ENCODE measurements at places on chromosomes 5 and 9.
A peak's percentile ranks its signal among the peaks of the same experiment; 100 is the strongest.

DNA sequence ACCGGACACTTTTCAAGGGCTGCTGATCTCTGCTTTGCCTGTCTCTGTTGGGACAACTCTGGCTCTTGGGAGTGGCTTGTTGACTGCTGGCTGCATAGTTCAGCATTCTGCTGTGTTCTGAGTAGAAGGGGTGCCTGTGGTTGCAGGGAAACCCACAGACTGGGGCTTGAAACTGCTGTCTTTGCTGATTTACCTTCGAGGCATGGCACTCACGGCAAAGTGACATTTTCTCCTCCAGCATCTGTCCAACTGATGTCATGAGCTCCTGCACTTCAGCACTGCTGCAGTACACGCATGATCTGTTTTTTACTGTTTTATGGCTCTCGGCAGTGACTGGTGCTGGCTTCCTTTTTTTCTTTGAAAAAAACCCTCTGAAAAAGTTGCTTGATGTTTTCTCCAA, 69.2 kb downstream of the SPATA31D1 start:
- no peak for DNase-seq

DNA sequence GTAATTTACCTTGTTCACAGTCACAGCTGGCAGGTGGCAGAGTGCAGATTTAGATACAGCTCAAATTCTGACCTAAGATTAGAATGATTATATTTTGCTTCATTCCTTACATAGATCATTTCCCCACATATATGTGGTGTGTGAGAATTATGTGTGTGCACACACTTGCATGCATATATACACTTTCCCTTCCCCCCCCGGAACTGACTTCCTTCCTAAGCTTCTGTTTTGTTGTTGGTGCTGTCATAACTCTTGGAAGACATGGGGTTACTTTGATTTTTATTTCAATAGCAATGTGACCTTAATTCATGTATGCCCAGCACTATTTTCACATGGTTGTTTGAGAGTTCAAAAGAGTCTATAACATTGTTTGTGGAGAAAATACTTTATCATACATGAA, 112.8 kb downstream of the CMYA5 start:
- DNase-seq, result no peak

GRCh38 chr5:76404223-76405211, 1.4 kb downstream of the IQGAP2 start:
- no peak for DNase-seq

- DNase-seq, result no peak
Observed at GRCh38 chr5:78533356-78533755, 115.2 kb downstream of the LHFPL2 start.

DNA sequence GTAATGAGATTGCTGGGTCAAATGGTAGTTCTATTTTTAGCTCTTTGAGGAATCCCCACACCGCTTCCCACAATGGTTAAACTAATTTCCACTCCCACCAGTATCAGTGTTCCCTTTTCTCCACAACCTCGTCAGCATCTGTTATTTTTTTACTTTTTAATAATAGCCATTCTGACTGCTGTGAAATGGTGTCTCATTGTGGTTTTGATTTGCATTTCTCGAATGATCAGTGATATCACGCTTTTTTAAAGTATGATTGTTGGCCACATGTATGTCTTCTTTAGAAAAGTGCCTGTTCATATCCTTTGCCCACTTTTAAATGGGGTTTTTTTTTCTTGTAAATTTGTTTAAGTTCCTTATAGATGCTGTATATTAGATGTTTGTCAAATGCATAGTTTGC, 73.5 kb downstream of the MTAP start:
- no peak for DNase-seq

DNA sequence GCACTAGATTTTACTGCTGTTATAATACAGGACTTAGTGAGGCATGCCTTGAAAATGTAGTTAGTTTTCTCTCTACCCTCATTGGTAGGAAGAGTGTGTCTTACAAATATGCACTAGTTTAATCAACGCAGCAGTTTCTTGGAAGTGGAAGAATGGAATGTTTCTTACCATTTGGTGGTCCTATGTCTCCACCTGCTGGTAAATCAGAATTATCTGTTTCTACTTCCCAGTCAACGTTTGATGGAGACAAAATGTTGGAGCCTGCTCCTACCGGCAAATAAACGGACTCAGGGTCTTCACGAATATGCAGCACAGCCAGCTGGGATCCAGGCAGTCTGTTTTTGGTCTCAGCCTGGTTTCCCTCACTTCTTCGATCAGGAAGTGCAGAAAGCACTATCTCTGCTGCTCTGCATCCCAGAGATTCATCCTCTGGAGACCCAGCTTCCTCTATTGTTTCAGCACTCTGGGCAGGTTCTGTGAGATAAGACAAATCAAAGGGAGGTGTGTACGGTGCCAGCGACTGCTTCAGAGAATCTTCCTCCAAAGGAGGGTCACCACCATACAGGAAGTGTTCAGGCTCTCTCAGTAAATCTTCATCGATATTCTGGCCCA, 59.5 kb upstream of the PCA3 start:
- DNase-seq, result peak; percentile 94

DNA sequence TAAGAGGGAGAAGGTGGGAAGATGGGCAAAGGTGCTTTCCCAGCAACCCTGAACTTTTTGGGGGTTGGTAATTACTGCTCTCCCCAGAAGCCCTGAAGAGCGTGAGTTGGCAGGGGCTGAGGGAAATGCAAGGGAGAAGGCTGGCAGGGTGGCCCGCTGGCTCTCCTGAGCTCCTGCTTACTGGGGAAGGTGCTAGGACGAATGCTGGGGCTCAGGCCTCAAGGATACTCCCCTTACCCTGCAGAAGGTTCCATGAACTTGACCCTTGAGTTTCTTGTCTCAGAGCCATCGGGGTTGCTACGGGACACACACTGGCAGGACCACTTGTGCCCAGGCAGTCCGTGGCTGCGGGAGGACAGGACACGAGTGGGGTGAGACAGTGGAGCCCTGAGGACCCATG, 1.2 kb downstream of the FAM163B start:
- no peak for DNase-seq

DNA sequence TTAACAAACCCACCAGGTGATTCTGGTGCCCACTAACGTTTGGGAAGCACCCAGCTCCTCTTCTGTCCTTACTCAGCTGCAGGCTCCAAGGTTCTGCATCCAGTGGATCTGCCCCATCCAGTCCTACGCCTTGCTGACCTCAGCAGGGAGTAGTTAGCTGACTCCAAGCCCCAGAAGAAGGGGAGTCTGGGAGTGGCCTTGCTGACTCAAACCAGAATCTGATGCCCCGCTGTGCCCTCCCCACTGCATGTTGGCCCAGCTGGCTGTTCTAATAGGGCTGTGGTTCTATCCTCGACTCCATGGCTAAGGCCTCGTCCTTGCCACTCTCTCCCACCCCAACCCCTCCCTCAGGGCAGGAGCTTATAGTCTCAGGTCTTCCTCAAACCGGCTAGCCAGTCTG, 136.3 kb downstream of the TTLL11 start:
- no peak for DNase-seq

DNA sequence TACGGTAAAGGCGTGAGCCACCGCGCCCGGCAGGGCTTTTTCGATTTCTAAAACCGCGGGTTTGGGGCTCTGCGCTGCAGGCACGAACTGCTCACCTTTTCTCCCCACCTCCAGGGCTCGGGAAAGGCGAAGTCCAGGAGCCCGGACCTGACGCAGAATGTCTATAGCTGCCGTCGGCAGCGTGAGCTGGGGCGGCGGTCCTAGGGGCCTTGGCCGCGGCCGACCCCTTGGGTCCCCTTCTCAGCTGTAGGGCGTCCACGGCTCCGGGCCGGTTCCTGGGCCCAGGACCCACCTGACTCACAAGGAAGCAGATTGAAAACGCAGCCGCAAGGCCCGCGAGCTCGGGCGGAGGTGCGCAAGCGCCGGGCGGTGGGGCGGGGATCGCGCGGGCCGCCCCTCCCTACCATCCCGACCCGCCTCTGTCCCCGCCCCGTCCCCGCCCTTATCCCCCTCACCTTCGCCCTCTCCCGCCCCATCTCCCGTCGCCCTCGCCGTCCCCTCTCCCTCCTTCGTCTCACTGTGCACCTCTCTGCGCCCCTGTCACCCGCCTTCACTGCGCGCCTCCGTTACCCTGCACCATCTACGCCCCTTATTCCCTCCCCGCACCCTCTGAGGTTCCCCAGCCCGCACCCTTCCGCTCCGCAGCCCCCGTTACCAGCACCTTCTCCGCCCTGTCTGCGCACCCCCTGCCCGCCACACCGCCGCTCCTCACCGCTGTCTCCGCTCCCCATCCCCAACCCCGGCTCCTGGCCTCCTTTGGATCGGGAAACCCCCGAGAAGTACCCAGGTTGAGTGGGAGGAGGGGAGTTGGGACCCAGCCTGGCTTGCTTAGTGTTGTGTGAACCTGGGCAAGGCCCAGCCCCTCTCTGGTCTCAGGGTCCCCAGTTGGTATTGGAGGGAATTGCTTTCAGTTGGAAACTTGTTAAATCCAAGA, at the start of gene HDHD3:
Gene HDHD3 (minus strand): TSS at position 353 of the 934 bp plus-strand sequence. CDS start 2,632 bp downstream, outside the sequence.
- DNase-seq, result peak; percentile 31

DNA sequence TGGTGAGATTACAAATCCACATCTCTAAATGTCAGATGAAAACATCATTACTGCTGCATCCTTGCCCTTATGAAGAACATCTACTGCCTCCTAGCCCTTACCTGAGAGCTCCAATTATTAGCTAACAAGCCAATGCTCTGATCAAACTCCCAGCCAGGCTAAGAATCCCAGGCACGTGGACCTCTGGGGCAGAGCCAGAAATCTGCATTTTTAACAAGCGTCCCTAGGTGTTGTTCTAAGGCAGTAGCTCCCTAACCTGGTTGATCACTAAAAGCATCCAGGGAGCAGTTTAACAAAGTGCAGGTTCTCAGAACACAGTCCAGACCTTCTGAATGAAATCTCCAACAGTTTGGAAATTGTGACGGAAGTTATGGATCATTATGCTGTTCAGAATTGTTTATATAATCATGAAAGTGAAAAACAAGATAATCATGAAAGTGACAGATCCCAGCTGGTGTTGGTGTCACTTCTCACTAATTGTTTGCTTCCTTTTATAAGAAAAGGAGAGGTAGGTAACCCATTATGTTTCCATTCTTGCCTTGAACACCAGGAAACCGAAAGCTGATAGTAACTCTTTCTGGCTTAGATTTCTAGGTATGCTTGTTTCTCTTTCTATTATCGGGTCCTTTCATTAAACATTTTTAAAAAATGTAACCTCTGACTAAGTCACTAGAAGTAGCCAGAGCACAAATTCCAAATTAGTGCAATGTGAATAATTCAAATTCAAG, 216.5 kb upstream of the NR4A3 start:
- DNase-seq, result no peak

DNA sequence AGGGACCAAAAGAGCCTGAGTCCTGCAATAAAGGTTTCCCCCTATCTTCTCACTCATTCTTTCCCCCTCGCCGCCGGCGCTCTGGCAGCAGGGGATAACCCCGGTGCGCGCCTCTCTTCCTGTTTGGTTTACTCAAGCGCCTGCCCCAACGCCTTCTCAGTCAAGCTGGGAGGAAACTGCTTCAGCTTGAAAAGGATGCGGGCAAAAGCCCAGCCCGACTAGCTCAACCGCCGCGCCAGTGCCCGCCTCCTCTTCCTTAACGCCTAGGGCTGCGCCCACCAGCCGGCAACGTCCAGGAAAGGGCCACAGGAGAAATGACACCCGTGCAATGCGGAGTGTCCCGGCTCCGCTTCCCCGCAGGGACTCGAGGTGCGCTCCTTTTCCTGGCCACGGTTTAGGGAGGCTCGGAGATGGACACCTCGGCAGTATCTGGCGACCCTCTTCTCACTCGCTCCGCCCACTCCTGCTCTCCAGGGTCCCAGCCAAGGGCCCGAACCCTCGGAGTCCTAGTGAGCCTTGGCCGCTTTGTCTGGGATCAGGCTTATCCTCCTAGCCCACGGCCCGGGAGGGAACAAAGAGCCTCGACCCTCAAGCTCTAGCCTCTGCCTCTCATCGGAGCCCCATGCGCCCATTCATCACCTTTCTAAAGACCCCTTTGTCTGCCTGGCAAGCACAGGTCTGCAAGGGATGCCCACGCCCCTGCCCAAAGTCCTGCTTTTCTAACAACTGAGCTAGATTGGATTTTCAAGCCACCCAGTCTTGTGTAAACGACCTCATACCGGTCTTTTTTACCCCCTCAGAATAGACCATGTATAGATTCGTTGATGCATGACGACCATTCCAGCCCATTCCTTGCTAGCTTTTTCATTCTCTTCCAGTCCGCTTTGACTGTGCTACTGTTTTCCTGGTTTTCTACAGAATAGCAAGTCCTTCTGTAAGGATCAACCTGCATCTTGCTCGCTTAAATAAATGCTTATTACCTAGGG, 2.0 kb downstream of the ST8SIA4 start:
- no peak for DNase-seq

DNA sequence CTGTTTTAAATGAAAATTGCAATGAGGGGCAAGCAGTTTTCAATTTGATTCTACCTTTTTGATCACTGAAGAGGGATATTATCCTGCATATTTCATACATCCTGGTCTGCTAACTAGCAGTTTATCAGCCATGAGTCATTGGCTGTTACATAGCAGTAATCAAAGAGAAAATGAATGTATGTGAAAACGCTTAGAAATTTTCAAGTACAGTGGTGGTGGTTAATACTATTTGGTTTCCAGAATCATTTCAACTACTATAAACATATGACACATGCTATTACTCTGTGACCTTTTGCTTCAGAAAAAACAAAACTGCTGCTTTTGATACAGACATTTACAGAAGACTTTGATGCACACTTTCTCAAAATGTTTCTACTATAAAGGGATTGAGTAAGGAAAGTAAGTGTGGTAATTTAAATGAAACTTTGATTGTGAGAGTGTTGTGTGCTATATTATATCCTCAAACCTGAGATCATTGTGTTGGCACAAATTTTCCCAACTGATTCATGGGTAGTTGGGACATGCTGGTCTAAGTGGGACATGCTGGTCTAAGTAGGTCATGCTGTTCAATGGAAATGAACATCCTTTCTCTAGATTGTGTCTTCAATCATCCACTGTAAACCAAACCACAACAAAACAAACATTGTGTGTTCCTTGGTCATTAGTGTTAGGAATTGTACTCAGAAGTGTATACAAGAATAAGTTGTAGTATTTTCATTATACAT, 5.1 kb downstream of the RNF14 start:
- DNase-seq, result no peak

- no peak for DNase-seq
Observed at GRCh38 chr5:60463179-60463868, 236.6 kb downstream of the DEPDC1B start.

GRCh38 chr9:95521699-95522098, 4.9 kb upstream of the PTCH1 start:
- no peak for DNase-seq

DNA sequence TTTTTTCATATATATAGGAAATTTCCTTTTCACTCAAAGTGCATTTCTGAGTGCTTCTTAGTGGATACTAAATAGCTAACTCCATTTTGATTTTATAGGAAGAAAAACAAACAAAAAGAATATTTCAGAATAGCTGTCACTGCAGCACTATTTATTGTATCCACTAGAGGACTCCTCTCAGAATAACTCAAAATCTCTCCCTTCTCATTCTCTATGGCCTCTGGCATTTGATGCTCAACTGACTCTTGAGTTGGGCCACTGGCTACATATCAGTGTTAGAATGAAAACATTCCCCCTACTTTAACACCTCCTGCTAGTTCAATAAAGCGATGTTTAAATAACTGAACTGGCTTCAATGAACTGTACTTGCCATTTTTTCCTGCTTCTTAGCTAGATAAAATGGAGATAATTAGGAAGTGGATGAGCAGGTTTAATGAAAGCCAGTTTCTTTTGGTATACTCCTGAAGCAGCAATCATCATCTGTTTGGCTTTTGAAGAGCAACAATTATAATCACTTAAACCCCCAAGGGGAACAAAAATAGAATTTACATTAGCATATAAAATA, 16.6 kb upstream of the ELAVL2 start:
- DNase-seq, result no peak

GRCh38 chr5:173196133-173196952, 38.7 kb downstream of the NKX2-5 start:
- no peak for DNase-seq

GRCh38 chr9:126208216-126208758, 118.3 kb upstream of the MVB12B start:
- DNase-seq, result no peak

GRCh38 chr5:64074533-64074932, 91.1 kb upstream of the RNF180 start:
- peak; percentile 1 for DNase-seq
